ENCODE measurements at places on chromosomes 12 and 14.
A peak's percentile ranks its signal among the peaks of the same experiment; 100 is the strongest.

GRCh38 chr12:70664465-70664881 is 27.2 kb upstream of the PTPRB start:
- no peak for DNase-seq

GRCh38 chr12:114743289-114743688 is 59.3 kb upstream of the TBX3 start:
- no peak for DNase-seq

- no peak for DNase-seq
Measured at GRCh38 chr14:73503648-73504047, 12.9 kb downstream of the RIOX1 start.

DNA sequence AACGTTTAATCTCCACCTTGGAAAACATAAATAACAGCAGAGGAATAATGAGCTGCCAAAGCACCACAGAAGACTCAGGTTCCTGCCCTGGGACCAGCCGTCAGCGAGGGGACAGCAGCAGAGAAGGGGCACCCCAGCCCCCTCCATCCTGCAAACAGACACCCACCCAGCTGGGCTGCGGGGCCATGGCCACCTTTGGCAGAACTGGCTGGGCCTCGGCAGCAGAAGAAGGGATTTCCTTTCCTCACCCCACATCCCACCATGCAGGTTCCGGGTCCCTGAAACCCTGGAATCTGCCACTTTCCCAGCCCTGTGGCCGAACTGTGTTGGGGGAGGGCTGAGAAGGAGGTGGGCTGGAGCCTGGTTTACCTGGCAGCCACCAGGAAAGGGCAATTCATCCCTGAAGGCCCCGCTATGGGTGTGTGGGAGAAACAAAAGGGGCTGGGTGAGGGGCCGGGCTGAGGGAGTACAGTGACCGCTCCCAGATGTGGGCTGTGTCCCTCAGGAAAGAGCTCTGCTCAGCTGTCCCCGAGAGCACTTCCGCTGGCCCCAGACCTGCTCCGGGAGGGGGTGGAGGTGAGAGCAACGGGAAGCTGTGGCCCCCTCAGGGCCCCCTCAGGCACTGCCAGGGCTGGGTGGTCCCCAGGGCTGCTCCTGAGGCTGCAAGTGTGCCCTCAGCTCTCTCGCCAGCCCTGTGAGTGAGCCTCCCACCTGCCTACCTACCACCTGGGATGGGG is 3.8 kb downstream of the PGF start:
- no peak for DNase-seq

GRCh38 chr14:102922490-102923200 is at the start of gene AMN:
Gene AMN (plus strand): TSS chr14:102922663. CDS start chr14:102922689, 26 bp downstream.
- DNase-seq, result no peak

- no peak for DNase-seq
Measured at GRCh38 chr14:78071016-78071549, 99.1 kb upstream of the NRXN3 start.

GRCh38 chr14:24274101-24274543 is 2.7 kb upstream of the RABGGTA start:
- peak; percentile 50 for DNase-seq

DNA sequence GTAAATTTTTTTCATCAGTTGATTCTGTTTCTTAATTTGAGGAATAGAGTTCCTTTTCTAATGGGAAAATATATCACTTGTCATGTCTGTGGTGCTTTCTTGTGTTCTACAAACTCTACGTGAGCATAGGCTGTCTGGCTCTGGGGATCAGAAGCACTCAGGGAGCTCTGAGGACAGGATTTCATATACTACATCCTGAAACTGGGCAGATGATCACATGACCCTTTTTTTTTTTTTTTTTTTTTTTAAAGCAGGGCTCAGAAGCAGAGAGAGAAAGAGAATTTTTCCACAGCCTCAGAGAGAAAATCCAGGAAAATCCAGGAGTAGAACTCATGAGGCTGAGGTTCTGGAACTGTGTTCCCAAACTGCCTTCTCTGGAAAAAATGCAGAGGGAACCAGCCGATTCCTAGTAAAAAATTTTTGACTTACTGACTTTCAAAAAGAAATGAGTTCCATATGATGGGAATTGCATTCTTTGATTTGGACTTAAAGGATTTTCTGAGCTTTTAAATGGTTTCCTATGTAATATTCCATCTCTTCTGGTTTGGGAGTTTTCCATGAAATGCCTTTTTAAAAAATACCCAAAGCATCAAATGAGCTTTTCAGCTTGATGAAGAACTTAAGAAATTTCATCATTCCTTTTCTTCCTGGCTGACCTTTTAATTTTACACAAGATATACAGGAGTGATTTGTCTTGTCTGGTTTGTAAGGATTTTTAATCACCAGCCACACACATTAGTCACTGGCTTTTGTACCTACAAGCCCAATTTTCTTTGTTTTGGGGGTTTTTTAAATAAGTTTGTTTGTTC is 183.1 kb upstream of the HIF1A start:
- no peak for DNase-seq

DNA sequence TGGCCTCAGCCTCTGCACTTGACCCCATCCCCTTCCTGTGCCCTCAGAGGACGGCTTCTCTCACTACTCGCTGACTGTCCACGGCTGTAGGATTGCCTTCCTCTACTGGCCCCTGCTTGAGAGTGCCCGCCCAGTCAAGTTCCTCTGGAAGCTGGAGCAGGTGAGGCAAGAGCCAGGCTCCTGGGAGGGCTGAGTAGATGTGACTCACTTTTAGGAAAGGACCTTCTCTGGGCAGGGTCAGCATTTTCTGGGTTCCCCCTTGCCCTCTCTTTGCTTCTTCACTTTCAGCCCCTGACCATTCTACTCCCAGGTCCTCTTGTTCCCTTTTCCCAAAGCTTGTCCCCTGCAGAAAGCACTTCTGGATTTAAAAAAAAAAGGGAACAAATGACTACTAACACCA is 7.7 kb downstream of the CLSTN3 start:
- DNase-seq, result no peak

DNA sequence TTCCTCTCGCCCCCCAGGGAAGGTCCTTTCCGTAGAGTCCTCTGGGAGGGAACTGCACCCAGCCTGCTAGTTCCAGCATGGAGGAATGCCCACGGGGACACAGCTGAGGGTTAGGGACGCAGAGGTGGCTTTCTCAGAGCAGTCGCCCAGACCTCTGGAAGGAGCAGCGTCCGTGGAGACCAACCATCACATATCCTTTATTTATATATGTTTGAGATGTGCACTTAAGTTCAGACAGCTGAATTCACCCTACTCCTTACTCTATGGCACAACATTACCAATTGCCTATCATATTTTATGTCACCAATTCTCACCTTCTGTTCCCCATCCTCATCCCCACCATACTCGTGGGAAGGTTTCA is 305.6 kb upstream of the DIO3 start:
- no peak for DNase-seq

- DNase-seq, result no peak
Measured at GRCh38 chr14:101073598-101073965, 170.1 kb upstream of the RTL1 start.

GRCh38 chr12:4135919-4136605 is 137.5 kb upstream of the CCND2 start:
- DNase-seq, result peak; percentile 76

GRCh38 chr12:21113266-21113665 is 17.7 kb upstream of the SLCO1B1 start:
- no peak for DNase-seq

DNA sequence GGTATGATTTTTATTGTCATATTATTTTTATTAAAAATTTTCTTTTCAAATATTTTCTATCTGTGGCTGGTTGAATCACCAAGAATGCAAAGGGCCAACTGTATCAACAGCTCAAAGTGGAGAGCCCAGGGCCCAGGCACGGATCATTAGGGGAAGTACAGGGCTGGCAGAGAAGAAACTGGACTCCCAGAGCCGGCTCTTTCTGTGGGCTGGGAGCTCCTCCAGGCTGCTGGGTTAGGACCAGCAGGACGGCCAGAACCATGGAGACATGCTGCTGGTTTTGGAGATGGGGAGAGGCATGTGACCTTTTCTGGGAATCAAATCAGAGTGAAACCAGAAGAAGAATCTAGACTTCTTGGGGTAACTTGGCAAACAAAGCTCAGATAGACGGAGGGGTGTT is 220.5 kb downstream of the CACNA1C start:
- no peak for DNase-seq

DNA sequence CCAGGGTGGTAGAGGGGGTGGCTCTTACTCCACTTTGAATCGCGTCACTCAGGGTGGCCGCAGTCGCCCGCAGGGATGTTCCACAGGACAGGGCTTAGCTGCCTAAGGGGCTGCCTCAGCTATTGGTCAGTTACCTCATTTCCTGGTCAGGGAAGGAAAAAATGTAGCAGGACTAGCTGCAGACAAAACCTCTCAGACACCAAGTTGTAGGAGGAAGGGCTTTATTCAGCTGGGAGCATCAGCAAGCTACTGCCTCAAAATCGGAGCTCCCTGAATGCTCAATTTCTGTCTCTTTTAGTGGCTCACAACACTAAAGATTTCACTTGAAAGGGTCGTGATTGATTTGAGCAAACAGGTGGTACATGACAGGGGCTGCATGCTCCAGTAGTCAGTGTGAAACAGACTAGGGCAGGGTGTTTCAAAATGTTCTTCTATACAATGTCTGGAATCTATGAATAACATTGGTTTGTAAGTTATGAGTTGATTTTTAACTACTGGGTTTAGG is 6.4 kb upstream of the CLEC6A start:
- no peak for DNase-seq

DNA sequence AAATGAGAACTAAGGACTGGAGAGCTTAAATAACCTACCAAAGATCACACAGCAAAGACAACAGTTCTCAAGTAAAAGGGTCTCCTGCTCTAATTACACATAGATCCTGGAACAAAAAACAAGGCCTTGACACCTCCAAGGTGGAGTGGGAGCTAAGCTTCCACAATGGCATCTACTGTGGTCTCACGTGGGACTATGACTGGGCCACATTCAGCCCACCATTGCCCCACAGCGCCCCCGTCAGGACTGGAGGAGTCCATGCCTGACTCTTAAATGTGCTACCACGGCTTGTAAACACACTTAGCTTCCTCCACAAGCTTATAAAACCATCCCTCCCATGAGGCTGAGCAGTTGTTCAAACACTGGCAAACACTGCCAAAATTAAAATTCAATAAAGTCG is 88.5 kb downstream of the GCH1 start:
- no peak for DNase-seq

DNA sequence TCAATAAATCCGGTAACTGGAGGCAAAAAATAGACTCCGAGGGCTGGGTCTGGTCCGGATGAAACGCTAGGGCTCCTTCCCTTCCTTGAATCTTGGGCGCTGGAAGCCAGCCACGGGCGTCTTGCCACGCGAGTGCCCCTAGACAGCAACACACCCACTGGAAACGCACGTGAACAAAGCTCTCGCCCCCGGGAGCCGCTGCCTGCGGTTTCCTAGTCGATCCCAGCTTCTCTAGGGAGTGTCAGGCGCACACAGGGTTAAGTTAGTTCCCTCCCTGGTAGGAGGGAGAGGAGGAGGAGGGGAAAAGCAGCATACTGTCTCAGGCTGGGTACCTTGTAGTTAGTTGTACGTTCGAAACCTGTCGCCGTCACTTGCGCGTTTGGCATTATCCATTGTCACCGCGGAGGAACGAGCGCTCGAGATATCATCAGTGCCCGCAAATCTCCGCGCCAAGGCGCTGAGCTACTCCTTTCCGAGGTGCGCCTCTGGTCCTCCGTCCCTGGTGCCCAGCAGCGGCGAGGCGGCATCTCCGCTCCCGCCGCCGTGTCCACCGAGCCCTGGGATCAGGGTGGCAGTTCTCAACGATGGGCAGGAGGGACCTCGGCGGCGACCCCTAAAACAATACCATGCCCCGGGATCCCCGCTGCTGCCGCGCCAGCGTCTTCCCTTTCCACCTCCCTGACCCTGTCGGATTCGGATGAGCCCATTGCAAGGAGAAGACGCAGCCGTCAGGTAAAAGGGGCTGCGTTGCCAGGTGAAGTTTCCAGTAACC is at the start of gene FLRT2:
Gene FLRT2, plus strand, starts transcription at position 342 of the 772 bp plus-strand sequence. CDS start 91,371 bp downstream, outside the sequence.
- DNase-seq, result no peak
